Keratinocyte (primary cell): ENCODE measurements at places on chromosomes 16 and 17.
A peak's percentile ranks its signal among the peaks of the same experiment; 100 is the strongest.

DNA sequence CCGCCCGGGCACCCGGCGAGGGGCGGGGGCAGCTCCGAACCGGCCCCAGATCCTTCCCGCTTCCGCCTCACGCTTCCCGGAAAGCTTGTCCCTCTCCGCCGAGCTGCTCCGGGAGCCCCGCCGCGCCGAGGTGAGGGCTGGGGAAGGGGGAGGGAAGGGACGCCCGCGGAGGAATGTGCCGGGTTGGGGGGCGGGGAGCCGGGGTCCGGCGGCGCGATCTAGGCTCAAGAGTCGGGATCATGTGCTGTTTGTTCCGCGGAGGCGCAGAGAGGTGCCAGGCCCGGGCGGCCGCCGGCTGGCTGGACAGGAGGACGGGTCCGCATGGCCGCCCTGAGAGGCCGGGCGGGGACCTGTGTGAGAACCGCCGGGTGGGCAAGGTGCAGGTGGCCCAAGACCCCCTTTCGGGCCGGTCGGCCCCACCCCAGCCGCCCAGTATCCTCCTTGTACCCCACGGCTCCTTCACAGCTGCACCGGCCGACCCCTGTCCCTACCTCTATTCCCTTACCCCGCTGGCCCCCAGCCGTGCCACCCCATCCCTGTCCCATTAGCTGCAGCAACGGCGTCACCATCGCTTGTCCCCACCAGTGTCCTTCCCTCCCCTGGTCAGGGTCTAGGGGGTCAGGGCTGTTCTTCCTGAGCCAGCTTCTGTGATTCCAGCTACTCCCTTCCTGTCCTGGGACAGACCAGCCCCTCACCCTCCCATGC lies 429 bp downstream of the KIF1C start:
- no peak for DNase-seq

GRCh38 chr17:19579867-19580565 lies 46.4 kb downstream of the SLC47A1 start:
- DNase-seq: no peak

GRCh38 chr17:3809135-3809534 lies 8.1 kb upstream of the ITGAE start:
- peak; percentile 84 for DNase-seq

DNA sequence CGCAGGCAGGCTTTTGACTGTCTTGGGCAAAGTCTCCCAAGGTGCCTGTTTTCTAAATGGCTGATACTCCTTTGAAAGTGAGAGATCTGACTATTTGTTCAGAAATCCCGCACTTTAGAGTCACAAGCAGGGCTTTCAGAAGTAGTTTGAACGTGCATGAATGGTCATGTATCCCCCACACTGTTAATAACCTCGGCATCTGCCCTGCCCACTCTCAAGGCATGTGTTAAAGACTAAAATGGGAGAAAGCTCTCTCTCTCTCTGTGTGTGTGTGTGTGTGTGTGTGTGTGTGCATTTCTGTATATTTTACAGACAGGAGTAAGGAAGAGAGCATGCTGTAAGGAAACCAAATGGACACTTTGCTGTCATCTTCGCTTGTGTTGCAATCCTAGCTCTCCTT lies 163.7 kb downstream of the MAF start:
- DNase-seq: no peak

GRCh38 chr17:16351831-16352230 lies 1.4 kb downstream of the CENPV start:
- no peak for DNase-seq

- DNase-seq: no peak
These were observed 30.3 kb downstream of the PIK3R5 start for GRCh38 chr17:8935191-8935590.

- no peak for DNase-seq
These were observed 27.5 kb upstream of the ADCY7 start for GRCh38 chr16:50238868-50239301.

GRCh38 chr17:2449486-2449885 lies 48.6 kb upstream of the MNT start:
- DNase-seq: no peak

- DNase-seq: no peak
These were observed 19.7 kb upstream of the INTS2 start for GRCh38 chr17:61947367-61948078.

- DNase-seq: no peak
These were observed 25.2 kb downstream of the GRB2 start for GRCh38 chr17:75380315-75380714.

DNA sequence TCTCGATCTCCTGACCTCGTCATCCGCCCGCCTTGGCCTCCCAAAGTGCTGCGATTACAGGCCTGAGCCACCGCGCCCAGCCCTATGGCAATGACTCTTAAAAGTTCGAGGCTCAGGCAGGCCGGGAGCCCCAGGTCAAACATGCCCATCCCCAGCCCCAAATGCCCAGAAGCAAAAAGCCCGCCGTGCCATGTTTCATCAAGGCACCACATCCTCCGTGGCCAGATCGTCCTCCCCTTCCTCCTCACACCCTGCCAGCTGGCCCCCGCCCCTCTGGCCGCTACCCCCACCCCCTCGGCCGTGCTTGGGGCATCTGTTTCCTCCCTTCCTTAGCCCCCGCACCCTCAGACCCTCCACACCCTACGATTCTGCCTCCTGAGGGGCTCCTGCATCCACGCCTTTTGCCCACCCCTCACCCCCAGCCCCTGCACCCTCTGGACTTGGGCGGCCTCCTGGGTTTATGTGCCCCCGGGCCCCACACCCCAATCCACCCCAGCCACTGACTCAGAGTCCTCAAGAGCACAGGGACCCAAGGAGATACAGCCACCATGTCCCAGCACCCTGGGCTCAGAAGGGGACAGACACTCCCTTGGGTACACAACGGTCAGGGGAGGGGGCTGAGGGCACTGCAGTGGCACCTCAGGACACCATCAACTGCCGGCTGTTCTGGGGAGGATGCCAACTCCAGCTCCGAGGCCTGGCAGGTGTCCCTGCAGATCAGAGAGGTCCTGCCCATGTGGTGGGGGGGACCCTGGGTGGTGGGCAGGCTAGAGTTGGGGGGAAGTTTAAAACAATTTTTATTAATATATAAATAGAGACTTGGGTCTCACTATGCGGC lies 7.1 kb downstream of the CTRB1 start:
- DNase-seq: no peak

DNA sequence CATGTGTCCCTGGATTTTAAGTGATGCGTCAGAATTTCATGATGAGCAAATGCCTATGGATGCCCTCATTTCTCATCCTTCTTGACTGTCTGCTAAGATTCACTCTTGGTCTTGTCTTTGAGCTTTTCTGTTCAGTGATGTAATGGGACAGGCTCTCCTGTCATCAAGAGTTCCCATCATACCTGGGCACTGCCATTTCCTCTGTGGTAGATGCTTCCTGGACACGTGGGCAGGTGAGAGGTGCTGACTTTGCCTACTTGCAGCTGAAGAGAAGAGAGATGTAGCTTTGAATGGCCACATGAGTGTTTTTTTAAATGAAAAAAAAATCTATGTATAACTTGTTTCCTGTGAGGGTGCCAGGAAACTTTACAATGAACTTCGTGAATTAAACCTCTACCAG lies 557.7 kb downstream of the MAF start:
- no peak for DNase-seq

DNA sequence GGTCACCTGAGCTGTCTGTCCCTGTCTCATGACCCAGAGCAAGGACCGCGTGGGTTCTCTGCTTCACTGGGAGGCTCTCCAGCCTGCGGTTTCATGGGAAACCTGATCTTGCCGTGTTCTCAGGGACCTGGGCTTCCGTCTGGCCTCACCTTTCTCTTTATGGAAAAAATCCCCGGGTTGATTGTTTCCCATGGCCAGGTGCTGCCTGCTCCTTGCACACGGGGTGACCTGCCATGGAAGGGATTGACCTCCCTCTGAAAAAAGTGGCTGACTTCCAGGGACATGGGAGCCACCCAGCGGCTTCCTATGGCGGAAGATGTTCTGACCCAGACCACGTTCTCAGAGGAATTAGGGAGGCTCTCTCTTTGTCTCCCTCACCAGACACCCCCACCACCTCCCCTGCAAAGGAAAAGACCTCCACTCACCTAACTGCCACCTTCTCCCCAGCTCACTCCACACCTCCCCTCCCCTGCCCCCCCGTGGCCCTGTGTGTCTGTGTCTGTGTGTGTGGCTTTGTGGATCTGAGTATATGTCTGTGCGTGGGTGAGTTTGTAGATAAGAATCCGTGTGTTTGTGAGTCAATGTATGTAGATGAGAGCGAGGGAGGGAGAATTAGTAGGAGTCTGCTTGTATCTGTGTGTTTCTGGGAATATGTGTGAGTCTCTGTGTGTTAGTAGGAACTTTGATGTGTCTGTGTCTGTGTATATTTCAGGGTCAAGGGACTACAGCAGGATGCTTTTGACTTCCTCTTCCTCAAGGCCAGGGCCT lies 154.6 kb downstream of the NTN1 start:
- DNase-seq: no peak

GRCh38 chr17:31058976-31059375 lies 35.8 kb upstream of the NF1 start:
- no peak for DNase-seq

GRCh38 chr16:78762222-78762621 lies 662.8 kb downstream of the WWOX start:
- no peak for DNase-seq

DNA sequence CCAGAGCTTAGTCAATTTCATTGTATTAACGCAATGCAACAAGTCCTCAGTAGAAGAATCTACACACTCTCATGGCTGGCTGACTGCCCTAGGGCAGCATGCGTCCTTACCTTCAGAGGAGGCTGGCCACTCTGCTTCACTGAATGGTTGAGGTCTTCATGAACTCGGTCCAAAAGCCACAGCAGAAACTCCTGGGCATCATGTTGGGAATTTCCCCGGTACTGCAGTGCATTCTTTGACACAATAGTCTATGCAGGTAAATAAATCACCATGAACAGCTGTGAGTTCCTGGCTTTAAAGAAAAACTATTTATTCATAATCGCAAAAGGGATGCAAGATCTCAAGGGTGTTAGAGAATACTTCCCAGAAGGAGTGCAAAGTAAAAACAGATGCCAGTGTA lies 41.3 kb downstream of the USP31 start:
- no peak for DNase-seq

- DNase-seq: no peak
These were observed 170.2 kb upstream of the SALL1 start for GRCh38 chr16:51321251-51321650.

DNA sequence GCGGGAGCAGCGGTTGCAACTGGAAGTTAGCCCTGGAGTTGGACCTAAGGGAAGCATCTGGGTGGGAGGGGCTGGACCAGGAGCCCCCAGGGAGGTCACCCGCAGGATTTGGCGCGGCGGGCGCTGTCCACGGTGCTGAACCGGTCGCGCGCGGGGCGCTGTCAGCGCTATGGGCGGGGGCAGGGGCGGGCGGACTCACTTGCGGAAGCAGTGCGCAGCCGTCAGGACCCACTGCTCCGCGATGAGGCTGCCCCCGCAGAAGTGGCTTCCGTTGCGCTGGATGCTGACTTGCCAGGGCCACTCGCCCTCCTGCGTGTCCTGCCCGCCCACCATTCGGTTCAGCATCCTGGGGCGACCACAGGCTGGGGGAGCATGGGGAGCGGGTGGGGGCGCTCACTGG lies 4.5 kb downstream of the PRSS27 start:
- DNase-seq: peak; percentile 15

GRCh38 chr17:79036596-79036995 lies 12.6 kb downstream of the C1QTNF1 start:
- peak; percentile 42 for DNase-seq

DNA sequence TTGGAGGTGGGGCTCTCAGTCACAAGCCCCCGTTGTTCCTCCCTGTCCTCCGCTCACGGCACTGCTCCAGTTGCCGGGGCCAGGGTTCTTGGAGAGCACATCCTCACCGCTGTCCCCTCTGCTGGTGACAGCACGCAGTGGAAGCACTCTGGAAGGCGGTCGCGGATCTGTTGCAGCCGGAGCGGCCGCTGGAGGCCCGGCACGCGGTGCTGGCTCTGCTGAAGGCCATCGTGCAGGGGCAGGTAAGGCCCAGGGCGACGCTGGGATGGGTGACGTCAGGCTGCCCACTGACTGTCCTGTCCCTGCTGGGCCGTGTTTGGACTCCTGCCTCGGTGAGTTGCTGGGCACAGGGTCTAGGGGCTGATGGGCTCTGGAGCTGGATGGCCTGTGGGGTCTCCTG lies 5.4 kb downstream of the TSC2 start:
- no peak for DNase-seq

DNA sequence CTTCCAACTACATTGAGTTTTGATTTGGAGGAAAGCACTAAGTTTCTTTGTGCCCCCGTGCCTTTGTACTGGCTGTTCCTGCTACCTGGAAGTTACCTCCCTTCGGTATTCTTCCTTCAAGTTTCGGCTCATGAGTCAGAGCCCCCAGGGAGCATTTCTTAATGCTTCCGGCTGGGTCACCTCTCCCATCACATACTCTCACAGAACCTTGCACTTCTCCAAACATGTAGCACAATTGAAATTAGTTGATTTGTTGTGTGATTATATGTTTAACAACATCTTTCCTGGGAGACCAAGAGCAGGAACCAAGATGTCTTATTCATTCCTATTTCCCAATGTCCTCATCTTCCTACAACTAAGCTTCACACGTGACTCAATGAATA lies 158.6 kb upstream of the CDH5 start:
- DNase-seq: no peak
